CD4-positive, alpha-beta memory T cell (primary cell): ENCODE measurements at places on chromosomes 6 and 20.

DNA sequence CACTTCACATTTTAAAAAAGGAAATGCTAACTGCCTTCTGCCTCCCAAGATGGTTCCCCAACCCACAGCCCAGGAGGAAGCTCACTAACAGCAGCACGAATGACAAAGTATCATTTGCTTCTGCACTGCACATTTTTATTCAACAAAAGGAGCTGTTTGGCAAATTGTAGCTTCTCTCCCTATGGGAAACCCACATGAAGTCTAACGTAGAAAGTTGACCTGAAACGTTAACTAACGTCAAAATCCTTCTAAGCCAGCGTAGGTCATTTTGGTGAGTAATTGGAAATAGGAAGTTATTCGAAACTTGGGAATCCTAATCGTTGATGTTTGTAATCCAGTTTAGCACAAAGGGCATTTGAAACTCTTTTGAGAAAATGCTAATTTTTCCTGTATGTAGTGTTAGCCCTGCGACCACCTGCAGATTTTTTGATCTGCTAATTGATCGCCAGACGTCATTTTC lies 2.9 kb downstream of the SALL4 start:
- H3K36me3 ChIP-seq, result no peaks in the 10 kb centered on the region
- no peak for DNase-seq
- H3K27ac ChIP-seq, result no peak overlapping the region
- no peak overlapping the region for H3K4me3 ChIP-seq
- peaks cover 13% of the 10 kb centered on the region for H3K27me3 ChIP-seq

DNA sequence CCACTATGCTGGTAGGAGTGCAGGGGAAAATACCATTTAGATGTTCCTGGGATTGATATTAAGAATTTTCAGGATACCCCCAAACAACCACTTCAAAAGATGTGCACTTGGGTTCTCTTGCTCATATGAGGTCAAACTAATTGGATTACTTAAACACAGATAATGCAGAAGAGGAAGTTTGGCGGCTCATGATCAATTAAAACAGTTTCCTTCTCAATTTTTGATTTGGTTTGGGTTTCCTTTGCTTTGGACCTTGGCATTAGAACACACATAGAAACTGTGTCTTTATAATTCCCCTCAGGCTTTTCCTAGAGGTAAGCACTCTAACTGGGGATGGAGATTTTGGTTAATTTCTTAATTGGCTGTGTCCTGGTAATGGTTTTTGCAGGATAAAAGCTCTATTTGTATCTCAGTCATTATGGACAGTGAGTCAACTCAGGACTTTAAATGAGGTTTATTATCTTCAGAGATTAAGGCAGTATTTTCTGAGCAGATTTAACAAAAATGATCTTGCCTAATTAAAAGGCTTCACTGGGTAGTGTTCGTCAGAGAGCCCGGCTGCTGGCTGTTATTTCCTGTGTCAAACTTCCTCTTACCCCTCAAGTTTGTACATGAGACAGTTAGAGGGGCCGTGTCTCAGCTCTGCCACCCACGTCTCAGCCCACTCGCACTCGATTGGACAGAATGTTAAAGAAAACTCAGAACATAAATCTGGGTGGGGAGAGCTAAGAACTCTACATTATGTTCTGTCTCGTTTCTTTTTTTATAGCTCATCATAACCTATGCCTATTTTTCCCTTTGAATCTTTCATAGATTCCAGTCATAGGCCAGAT lies 50.3 kb upstream of the PREP start:
- peak overlapping the region; percentile 15 for H3K27ac ChIP-seq
- peaks cover 23% of the 10 kb centered on the region for H3K4me1 ChIP-seq
- no peak for DNase-seq
- H3K4me3 ChIP-seq, result no peak overlapping the region

DNA sequence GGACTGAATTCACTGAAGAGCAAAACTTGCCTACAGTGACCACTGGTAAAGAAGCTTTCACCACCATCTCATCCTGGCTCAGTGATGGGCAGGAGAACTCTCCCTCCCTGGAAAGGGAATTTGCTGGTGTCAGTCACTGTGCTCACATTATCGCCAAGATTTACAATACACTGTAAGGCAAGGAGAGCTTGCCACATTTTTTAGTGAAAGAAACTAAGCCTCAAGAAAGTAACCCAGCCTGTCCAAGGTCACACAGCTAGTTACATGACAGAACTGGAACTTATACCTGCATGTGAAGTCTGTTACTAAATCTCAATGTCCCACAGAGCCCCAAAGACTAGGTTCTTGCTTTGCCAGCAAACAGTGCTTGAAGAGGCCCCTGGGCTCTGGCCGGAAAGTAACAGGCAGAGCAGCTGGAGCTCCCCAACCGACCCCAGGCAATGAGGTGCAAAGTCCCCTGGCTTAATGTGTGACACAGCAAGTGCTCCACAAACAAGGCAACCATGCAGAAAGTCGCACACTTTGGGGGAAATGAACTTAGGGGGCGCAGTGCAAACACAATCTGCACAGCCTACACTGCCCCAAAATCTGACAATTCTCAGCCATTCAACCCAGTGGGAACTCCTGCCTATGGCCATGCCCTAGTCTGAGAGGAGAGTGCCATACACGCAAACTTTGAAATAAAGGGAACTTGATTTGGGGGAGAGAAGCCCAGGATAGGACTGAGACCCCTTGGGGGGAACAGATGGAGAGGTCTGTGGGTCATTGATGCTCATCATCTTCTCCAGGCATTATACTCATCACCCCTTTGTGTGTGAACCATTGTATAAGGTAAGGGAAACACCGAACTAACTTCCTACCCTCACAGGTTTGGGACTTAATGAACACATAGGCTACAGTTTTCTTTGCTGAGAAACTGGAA lies 1.9 kb downstream of the BCL2L1 start:
- no peaks in the 10 kb centered on the region for H3K36me3 ChIP-seq
- H3K27ac ChIP-seq, result peak overlapping the region; percentile 96
- no peaks in the 10 kb centered on the region for H3K27me3 ChIP-seq
- DNase-seq, result no peak

GRCh38 chr20:24406750-24407149 lies 62.7 kb upstream of the SYNDIG1 start:
- no peak for DNase-seq
- no peak overlapping the region for H3K4me3 ChIP-seq
- no peaks in the 10 kb centered on the region for H3K27me3 ChIP-seq

DNA sequence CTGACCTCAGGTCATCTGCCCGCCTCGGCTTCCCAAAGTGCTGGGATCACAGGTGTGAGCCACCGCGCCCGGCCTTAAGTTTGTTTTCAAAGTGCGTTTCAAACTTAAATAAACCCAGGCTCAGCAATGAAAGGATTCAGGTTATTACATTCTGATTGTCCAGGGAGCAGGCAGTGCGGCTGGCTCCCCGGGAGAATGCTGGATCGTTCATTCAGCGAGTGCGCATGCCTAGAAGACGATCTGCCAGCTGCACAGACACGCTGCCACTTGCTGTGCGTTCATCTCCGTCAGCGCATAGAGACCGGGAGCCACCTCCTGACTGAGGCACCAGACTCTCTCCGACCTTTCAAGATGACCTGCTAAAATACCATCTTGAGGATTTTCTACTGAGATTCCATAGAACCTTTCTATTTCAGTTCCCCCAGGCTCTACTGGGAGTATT lies 163.9 kb upstream of the ZNF217 start:
- no peak for DNase-seq
- H3K4me3 ChIP-seq, result no peak overlapping the region
- H3K4me1 ChIP-seq, result peaks cover 43% of the 10 kb centered on the region

DNA sequence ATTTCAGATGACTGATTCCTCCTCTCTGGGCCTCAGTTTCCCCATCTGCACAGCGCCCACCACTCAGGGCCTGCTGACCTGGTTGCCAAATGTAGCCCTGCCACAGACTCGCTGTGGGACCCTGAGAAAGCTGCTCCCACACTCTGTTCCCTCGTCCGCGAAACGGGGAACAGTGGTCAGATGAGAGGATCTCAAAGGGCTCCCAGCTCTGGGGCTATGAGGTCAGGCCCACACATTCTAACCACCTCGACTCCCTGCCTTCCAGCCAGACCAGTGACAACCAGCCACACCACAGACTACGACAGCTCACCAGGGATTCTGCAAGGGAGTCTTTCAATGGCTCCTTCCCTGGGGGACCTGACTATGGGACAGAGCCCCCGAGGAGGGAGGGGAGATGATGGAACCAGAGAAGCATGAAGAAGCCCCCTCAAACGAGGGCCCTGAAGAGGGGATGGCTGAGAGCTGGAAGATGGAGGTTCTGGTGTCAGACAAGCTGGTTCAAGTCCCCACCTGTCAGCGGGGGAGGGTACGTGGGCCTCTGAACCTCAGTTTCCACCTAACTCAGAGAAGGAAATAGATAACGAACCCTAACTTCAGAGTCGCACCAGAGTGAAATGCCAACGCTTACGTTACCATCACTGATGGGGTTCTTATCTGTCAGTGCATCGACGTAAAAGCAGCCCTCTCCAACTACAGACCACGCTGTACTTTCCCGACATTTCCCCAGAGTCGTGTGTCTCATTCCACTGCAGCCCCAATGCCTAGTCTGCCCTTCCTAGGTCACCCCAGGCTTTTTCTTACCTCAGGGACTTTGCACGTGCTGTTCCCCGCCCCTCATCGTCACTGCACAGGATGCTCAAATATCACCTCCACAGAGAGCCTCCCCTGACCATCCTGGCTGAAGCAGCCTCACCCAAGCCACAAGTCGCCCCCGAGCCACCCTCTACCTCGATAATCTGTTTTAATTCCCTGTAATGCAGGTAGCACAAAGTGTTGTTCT lies 60.5 kb downstream of the PREX1 start:
- DNase-seq, result peak; percentile 80
- no peaks in the 10 kb centered on the region for H3K36me3 ChIP-seq
- H3K27me3 ChIP-seq, result no peaks in the 10 kb centered on the region
- peaks cover 90% of the 10 kb centered on the region for H3K4me1 ChIP-seq
- H3K27ac ChIP-seq, result peak overlapping the region; percentile 83

- no peak overlapping the region for H3K27ac ChIP-seq
- no peak overlapping the region for H3K4me3 ChIP-seq
- peaks cover 3% of the 10 kb centered on the region for H3K27me3 ChIP-seq
- H3K4me1 ChIP-seq, result peaks cover 4% of the 10 kb centered on the region
- DNase-seq, result no peak
These were observed 18.7 kb upstream of the YWHAB start for GRCh38 chr20:44866703-44867335.

- no peak overlapping the region for H3K4me3 ChIP-seq
- H3K36me3 ChIP-seq, result no peaks in the 10 kb centered on the region
- H3K27ac ChIP-seq, result no peak overlapping the region
- peaks cover 28% of the 10 kb centered on the region for H3K4me1 ChIP-seq
- no peak for DNase-seq
These were observed 98.3 kb downstream of the EDN3 start for GRCh38 chr20:59398537-59399205.

GRCh38 chr20:5888041-5888440 lies 62.3 kb downstream of the TRMT6 start:
- no peaks in the 10 kb centered on the region for H3K27me3 ChIP-seq
- H3K4me3 ChIP-seq, result no peak overlapping the region
- no peaks in the 10 kb centered on the region for H3K36me3 ChIP-seq
- no peak for DNase-seq
- H3K4me1 ChIP-seq, result no peaks in the 10 kb centered on the region

GRCh38 chr6:170554796-170555137 lies 598 bp downstream of the TBP start:
- H3K36me3 ChIP-seq, result peaks cover 11% of the 10 kb centered on the region
- no peak for DNase-seq
- H3K27ac ChIP-seq, result peak overlapping the region; percentile 94
- H3K27me3 ChIP-seq, result no peaks in the 10 kb centered on the region

GRCh38 chr6:142699391-142699790 lies 245.6 kb downstream of the HIVEP2 start:
- H3K4me1 ChIP-seq, result no peaks in the 10 kb centered on the region
- H3K4me3 ChIP-seq, result no peak overlapping the region
- H3K27ac ChIP-seq, result no peak overlapping the region
- H3K36me3 ChIP-seq, result no peaks in the 10 kb centered on the region

GRCh38 chr20:37938181-37938750 lies 35.3 kb downstream of the VSTM2L start:
- no peaks in the 10 kb centered on the region for H3K36me3 ChIP-seq
- no peak for DNase-seq
- no peak overlapping the region for H3K27ac ChIP-seq
- no peaks in the 10 kb centered on the region for H3K4me1 ChIP-seq
- H3K4me3 ChIP-seq, result no peak overlapping the region
- H3K27me3 ChIP-seq, result no peaks in the 10 kb centered on the region

GRCh38 chr6:43636308-43636659 lies 644 bp downstream of the MAD2L1BP start:
- DNase-seq, result peak; percentile 19
- peaks cover 49% of the 10 kb centered on the region for H3K4me1 ChIP-seq
- H3K4me3 ChIP-seq, result peak overlapping the region; percentile 94
- H3K36me3 ChIP-seq, result peaks cover 21% of the 10 kb centered on the region
- no peaks in the 10 kb centered on the region for H3K27me3 ChIP-seq

- DNase-seq, result no peak
- H3K27me3 ChIP-seq, result no peaks in the 10 kb centered on the region
- H3K4me3 ChIP-seq, result no peak overlapping the region
- H3K27ac ChIP-seq, result no peak overlapping the region
- no peaks in the 10 kb centered on the region for H3K36me3 ChIP-seq
- no peaks in the 10 kb centered on the region for H3K4me1 ChIP-seq
These were observed 318.0 kb downstream of the DOK5 start for GRCh38 chr20:54793291-54793992.

- no peak for DNase-seq
- peaks cover 8% of the 10 kb centered on the region for H3K27me3 ChIP-seq
- no peak overlapping the region for H3K4me3 ChIP-seq
- no peak overlapping the region for H3K27ac ChIP-seq
- H3K4me1 ChIP-seq, result peaks cover 5% of the 10 kb centered on the region
These were observed 43.2 kb downstream of the YTHDF1 start for GRCh38 chr20:63172726-63173125.

GRCh38 chr20:46979603-46980241 lies 85.1 kb downstream of the EYA2 start:
- H3K36me3 ChIP-seq, result no peaks in the 10 kb centered on the region
- H3K4me1 ChIP-seq, result no peaks in the 10 kb centered on the region
- H3K27me3 ChIP-seq, result no peaks in the 10 kb centered on the region
- H3K4me3 ChIP-seq, result no peak overlapping the region

GRCh38 chr6:160030103-160030502 lies 61.2 kb downstream of the IGF2R start:
- H3K36me3 ChIP-seq, result peaks cover 58% of the 10 kb centered on the region
- no peak overlapping the region for H3K4me3 ChIP-seq
- no peaks in the 10 kb centered on the region for H3K27me3 ChIP-seq
- H3K4me1 ChIP-seq, result no peaks in the 10 kb centered on the region
- no peak overlapping the region for H3K27ac ChIP-seq

DNA sequence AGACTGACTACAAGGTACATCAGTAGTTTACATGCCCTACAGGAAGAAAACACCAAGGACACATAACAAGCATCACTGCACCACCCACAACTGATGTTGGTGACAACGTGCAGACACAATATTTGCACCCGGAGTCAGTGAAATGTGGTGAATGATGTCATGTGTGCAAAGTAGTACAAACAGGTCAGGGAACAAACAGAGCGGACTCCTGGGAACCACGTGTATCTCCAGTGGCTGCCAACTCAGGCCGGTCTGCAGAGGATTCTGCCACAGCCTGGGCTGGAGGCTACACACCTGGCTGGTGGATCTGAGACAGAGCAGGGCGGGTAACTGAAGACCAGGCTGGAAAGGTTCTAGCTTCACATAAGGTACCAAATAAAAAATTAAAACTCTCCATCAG lies 28.2 kb upstream of the RPS6KA2 start:
- H3K4me3 ChIP-seq, result no peak overlapping the region
- DNase-seq, result no peak
- H3K36me3 ChIP-seq, result no peaks in the 10 kb centered on the region
- H3K4me1 ChIP-seq, result peaks cover 11% of the 10 kb centered on the region
- H3K27me3 ChIP-seq, result peaks cover 4% of the 10 kb centered on the region
- H3K27ac ChIP-seq, result no peak overlapping the region

- no peak for DNase-seq
- H3K4me3 ChIP-seq, result no peak overlapping the region
- H3K27ac ChIP-seq, result no peak overlapping the region
- peaks cover 15% of the 10 kb centered on the region for H3K4me1 ChIP-seq
- H3K27me3 ChIP-seq, result no peaks in the 10 kb centered on the region
These were observed 241.7 kb downstream of the ATXN1 start for GRCh38 chr6:16519265-16520242.
